ENCODE measurements at places on chromosomes 4 and X.

GRCh38 chrX:72238183-72238582 lies 644 bp downstream of the ERCC6L start:
- no peak for DNase-seq

GRCh38 chr4:82594456-82594855 lies 32.7 kb upstream of the TMEM150C start:
- DNase-seq: no peak

DNA sequence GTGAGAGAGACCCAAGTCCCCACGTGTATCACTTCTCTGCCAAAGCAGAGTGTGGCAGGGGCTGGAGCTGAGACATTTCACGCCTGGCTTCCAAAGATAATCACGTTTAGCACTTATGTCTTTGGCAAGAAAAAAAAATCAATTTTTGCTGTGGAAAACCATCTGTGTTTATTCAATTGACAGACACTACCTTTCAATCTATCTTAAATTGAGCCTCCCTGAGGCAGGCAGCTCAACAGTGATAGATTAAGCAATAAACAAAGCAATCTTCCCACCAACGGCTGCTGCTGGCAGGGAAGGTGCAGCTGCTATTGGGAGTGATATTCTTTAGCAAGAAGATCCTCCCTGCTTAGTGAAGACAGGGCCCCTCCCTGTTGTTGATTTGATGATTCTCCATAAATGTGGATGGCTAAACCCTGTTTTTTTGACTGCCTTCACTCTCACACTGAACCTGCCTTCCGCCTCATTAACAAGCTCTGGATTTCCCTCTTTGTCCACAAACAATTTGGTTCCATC lies 11.6 kb upstream of the MAGEB17 start:
- no peak for DNase-seq

GRCh38 chr4:112348488-112349158 lies 51.5 kb downstream of the ALPK1 start:
- peak; percentile 35 for DNase-seq

- DNase-seq: no peak
Measured at GRCh38 chr4:61428950-61429349, 228.8 kb downstream of the ADGRL3 start.

Data from AG09319 (cell line).